Stimulated activated CD4-positive, alpha-beta T cell treated with anti-CD3 and anti-CD28 coated beads, TNF-alpha, amount 100 ng/mL, for 4 hours (primary cell): ENCODE measurements at places on chromosomes 2 and 18.

DNA sequence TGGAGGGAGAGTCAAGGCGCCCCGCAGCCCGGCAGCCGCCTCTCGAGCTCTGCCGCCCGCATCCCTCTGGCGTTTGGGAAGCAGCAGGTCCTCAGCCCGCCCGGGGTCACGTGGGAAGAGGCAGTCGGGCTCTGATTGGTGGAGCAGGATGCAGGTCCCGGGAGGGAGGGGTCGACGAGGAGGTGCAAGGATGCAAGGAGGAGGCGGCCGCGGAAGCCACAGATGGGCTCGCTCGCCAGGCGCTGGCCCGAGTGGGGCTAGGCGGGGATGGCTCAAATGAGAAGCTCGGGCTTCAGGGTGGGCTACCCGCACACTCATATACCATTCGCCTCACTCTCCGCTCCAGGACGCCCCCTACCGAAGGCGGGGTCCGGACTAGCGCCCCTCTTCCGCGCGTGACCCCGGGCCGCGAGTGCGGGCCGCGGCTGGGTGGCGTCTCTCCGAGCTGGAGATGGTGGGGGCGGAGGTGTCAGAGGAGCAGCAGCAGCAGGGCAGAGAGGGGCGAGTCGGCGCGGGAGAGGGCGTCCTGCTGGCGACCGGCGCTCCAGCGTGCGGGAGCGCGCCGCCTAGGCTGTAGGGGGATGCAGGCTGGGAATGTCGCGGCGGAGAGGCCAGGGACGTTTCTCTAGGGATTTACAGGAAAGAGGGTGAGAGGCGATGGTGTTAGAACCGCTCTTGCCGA, at the start of gene TMEFF2:
TSS of gene TMEFF2 (minus strand) at position 68 of the 682 bp plus-strand sequence. CDS start 409 bp downstream, outside the sequence.
- DNase-seq = no peak

DNA sequence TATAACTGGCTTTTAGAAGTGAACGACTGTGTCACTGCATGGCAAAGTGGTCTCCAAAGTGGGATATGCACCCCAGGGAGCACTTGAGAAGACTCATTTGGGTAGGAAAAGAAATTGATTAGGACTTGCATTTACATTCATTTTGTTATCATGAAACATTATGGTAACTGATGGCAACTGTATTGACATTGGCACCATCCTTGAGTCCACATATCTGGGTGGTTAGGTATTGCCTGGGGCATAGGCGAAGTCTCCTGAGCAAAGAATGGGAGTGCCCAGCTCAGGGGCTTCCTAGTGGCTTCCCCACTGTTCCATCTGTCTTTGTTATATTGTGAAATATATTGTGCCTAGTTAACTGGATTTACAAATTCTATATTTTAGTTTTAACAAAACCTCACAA, 29.2 kb downstream of the SPATS2L start:
- no peak for DNase-seq

GRCh38 chr2:18750672-18751554, 161.5 kb upstream of the NT5C1B start:
- no peak for DNase-seq

- no peak for DNase-seq
These were observed 1342.7 kb upstream of the PIK3C3 start for GRCh38 chr18:40612356-40612755.

DNA sequence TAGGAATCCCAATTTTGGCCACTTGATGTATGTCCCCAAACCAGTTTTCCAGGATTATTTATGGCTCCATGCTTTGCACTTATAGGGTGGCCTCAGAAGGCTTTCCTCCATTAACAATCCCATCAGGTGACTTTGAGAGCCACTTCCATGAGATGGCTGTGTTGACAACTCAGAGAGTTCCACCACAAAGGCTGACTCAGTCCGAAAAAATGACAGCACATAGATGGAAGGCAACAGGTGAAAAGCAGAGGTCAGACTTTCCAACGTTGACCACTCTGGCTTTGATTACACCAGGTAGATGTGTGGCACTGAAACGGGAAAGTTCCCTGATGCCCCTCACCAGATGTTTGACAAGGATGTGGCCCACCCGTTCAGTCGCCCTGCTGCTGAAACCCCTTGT, 431.4 kb upstream of the TNP1 start:
- DNase-seq = no peak

GRCh38 chr2:187988348-187988747, 303.3 kb upstream of the GULP1 start:
- no peak for DNase-seq

- no peak for DNase-seq
These were observed 977.3 kb upstream of the ACVR2A start for GRCh38 chr2:146867477-146867986.

DNA sequence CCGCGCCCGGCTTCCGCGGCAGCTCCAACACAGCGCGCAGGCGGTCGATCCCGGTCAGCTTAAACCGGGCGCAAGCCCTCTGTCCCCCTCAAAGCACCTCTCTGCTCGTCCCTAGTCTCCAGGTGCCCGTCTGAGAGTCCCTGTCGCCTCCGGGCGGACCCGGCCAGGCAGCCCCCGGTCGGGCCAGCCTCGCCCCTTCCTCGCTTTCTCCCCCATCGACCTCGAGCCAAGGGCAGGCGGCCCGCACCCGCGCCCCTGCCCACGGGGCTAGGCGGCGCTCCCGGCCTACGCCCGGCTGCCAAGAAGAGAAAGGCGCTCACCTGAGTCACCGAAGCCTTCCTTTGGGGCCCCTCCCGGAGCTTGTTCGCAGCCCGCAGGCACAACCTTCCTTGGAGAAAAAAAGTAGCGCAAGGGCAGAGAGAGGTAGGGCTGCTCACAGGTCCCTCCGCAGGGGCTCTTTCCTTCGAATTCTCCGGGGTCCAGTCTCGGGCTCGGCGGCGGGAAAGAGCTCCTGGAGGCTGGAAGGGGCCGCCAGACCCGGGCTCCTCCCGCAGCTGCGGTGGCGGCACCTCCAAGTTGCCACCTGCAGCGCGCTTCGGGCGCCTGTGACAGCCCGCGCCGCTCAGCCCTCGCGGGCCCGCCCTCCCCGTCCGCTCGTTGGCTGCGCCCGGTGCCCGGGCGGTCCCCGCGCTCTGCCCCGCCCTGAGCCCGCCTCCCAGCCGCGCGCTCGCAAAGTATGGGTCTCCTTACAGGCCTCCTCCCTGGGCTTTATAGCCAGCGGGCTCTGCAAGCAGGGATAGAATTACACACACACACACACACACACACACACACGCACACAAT, 86.5 kb upstream of the EPB41L3 start:
- DNase-seq = no peak

GRCh38 chr2:71892896-71893295, 254.8 kb downstream of the CYP26B1 start:
- no peak for DNase-seq

GRCh38 chr2:212831671-212832199, 293.1 kb upstream of the ERBB4 start:
- DNase-seq = no peak

GRCh38 chr18:56086786-56087185, 498.8 kb upstream of the TCF4 start:
- no peak for DNase-seq

GRCh38 chr2:196144513-196145126, 26.8 kb downstream of the STK17B start:
- no peak for DNase-seq

DNA sequence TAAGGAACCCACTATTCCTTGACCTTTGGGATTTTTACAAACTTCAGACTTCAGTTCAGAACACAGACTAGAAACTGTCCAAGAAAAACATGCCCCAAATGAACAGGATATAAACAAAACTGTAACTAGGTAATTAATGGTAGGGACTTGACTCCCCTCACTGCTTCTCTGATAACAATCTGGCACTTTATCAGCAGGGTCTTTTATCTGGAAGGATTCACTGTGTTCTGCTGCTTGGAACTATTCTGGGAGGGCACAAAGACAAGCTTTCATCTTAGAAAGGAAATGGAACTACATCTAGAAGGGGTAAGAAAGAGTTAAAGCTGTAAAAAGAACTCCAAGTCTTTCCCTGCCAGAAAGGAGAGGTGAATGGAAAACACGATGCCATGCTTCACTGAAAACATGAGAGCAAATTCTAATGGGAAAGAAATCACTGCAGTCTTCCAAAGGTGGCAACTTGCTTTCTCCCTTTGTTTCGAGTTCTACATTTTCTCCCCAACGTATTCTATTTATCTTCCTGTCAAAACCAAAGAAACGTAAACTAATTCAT, 181.2 kb downstream of the THADA start:
- DNase-seq = no peak

DNA sequence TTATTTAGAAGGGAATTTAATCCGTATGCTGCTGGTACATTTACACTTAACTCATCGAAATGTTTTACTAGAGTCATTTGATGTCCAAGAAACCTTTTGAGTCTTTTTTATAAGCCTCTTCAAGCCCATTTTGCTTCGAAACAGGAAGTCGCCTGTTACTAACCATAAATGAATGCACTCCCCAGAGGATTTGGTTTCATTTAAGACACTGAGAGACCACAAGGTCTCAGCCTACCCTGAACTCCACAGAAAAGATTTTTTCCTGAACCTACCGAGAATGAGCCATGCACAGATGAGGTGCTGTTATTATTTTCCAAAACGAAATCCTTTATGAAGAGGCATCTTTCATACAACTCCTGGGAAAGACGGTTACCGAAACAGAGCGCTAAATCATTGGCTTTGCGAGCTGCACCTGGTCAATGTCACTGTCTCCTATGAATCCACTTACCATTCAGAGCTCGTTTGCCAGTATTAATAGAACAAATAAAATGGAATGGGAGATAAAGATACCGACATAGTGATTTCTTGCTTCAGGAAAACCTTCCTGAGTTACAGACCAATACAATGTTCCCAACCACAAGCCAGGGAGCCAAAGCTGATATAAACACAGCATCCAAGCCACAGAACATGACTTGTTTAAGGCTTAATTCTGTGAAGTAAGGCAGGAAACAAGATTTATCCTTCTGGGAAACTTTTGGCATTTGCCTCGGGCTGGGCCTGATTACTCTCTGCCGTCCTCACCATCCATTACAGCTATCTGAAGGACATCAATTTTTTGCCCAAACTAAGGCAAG, 382.1 kb downstream of the OSR1 start:
- DNase-seq = no peak

- DNase-seq = no peak
These were observed 242.5 kb downstream of the CYP26B1 start for GRCh38 chr2:71905205-71905604.

GRCh38 chr2:207226671-207227061, 60.9 kb upstream of the KLF7 start:
- DNase-seq = no peak
